ENCODE measurements at places on chromosomes 13 and 19.

DNA sequence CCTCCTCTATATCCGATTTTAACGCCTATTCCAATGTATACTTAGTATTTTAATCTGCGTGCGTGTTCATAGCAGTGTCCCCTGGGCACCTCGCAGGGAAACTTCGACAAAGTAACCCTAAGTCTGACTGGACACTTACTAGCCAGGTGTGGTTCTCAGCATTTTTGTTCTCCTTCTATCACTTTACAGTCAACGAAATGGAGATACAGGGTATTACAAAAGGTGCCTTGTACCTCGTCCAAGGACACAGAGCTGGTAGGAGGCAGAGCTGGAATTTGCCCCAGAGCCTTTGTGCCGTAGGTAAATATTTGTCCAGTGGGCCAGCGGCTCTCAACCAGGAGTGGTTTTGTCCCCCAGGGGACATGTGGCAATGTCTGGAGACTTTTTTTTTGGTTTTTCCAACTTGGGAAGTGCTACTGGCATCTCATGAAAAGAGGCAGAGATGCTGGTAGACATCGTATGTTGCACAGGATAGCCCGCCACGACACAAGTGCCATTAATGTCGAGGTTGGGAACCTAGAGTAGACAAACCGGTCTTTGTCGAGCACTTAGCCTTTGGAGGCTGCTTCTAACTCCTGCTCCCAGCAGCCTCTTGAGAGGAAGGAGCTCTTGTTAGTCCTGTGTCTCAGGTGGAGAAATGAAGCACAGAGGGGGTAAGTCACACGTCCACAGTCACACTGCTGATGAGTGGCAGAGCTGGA is 1.1 kb downstream of the ZNF444 start:
- DNase-seq: no peak

GRCh38 chr13:43026262-43026661 is 2.9 kb downstream of the DNAJC15 start:
- no peak for DNase-seq

- no peak for DNase-seq
Observed at GRCh38 chr19:11208561-11209471, 11.5 kb upstream of the KANK2 start.

DNA sequence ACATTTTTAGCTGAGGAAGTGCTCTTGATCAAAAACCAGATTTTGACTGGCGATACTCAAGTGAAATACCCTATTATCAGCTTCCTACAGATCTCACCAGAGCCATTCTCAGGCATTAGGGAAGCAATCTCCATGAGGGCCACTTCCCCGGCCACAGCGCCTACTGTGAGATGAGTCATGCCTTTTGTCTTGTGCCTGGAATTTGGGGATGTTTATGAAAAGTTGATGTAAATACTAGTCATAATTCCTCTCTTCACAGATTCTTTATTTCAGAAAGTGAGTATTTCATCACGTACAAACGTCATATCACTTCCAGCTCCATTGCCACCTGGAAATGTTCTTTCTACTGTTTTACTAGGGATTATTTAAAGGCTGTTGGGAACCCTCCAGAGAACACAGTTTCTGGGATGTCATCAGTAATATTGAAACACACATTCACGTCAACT is 25.3 kb upstream of the SLC46A3 start:
- DNase-seq: no peak

DNA sequence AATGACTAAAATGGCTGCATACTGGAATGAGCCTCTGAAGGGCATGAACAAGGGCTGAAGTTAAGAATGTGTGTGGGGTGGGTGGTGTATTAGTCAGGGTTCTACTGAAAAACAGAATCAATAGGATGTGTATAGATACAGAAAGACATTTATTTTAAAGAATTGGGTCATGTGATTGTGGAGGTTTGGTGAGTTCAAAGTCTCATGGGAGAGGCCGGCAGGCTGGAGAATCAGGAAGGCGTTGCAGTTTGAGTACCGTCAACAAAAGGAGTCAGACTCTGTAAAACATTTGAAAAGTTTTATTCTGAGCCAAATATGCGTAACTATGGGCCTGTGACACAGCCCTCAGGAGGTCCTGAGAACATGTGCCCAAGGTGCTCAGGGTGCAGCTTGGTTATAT is 24.5 kb upstream of the CYSLTR2 start:
- DNase-seq: no peak

DNA sequence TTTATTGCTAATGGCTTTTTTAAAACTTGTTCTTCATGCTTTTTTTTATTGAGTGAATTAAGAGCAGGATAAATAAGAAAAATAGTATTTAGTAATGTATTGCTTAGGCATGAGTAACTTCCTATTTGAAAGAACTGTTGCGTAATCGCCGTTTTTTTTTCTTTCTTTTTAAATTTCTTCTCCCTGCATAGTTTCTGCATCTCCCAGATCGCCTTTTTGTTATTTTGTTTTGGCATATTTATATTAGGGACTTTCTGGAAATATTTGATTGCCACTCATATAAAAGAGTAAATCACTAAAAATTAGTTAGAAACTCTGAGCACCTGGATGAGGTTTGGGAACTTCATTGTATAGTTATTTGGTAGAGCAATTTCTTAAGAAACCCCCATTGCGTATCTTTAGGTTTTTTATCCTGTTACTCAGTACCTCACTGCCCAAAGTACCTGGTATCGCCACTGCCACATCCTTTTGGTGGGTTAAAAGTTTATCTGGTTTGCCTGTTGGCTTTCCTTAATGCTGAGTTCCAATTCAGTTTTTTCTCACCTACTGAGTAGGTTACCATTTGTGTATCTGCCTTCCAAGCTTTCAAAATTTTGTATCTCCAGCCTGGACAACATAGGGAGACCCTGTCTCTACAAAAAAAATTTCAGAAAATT is 36.2 kb upstream of the LPAR6 start:
- no peak for DNase-seq

- no peak for DNase-seq
Observed at GRCh38 chr13:40348096-40348679, 318.3 kb downstream of the FOXO1 start.

DNA sequence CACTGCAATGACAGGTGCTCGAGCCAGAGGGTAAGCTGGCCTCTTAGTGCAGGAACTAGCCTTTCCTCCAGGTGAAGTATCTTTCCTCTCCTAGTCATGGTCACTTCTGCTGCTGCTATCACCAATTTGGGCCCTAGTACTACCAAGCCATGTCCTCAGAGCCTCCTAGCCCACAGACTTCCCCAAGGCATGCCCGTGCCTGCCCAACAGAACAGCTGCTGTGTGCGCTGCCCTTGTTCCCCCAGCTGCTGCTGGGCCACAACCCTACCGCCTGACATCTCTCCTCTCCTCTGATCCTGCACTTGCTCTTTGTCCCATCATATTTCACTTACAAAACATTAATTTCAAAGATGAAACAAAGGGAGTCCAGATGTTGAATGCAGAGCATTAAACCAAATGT is 168.5 kb upstream of the FREM2 start:
- no peak for DNase-seq

DNA sequence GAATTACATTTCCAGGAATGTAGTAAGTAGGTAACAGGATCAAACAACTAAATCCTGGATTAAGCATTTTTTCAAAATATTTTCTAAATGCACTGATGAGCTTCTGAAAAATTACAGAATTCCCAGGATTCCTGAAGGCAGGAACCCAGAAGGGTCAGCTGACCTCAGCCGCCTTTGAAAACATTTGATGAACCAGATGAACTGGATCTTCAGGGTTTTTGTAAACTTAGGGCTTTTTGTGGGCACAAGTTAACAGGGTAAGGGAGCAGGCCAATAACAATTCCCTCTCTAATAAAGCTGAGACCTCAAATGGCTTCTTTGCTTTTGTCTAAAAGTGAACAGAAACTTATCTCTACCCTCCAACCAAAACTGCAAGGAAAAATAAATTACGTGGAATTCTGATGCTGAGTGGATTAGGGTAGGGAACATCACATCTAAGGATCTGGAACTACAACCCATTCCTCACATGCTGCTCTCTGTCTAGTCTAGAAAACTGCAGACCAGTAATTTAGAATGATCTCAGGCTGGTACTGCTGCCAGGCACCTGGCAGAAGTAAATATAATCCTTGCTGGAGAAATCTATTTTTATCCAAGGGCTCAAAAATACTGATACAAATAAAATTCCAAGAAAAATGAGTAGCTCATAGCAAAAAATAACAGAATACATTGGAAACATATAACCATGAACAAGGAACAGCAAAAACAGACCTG is 48.2 kb upstream of the N4BP2L1 start:
- no peak for DNase-seq

DNA sequence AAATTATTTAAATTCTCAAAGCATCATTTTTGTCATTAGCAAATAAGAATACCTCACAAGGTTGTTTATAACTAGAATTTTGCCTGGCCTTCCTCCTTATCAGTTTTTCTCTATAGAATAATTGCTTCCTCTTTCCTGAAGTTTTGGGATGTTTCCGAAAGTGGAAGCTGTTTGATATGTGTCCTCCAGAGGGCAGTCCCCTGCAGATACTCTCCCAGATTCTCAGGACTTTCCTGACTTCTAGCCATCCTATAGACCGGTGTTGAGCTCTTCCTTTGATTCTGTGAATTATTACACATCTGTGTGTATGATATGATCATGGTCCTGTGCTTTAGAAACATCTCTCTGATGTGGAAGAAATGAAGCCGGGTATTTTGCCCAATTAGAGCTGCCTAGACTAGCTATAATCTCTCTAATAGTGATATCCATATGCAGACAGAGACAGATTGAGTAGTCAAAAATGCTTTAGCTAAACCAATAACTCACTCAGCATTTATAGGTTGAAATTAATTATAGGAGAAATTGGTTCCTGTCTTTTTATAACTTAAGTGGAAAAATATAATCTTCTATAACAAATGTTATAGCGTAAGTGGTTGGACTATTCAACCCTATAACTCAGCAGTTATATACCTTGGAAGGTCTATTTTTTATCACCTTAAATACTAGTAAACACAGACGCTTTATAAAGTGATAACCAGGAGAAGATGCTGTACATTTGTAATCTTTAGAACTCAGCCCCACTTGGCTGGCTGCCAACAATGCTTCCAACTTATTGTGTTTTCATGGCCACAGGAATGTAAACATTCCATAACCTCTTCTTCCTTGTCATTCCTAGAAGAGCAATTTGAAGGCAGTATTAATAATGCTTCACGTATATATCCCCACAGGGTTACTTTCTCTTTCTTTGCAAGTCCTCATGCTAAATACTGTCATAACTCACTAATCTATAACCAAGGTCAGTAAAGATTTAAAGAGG is 201.0 kb upstream of the RXFP2 start:
- no peak for DNase-seq

DNA sequence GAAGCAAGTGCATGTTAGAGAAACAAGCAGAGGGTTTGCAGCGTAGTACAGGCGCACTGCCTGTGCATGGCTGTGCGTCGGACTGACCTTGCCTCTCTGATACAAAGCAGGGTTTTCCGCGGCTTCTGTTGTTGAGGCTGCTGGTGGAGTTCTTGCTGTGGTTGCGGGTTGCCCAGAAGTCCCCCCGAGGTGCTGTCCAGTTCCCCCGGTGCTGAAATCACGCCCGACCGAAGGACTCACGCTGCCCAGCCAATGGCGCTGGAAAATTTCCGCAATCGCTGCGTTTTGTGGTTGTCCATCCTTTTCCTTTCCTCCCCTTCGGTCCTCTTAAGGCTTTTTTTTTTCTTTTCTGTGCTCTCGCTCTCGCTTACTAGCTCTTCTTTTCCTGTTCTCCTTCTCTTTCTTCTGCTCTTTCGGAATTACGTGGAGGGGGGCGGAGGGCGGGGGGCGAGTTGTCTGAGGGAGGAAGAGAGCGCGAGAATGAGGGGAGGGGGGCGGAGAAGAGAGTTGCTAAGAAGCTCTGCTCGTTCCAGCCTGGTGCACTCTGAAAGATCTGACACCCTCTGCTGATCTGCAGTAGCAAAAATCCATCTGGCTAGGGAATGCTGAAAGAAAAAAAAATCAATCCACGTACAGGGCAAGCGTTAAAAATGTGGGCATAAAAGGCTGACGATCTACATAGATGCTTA is at the start of gene SLITRK1:
Gene SLITRK1, minus strand, starts transcription at position 558 of the 689 bp plus-strand sequence. CDS start 967 bp downstream, outside the sequence.
- DNase-seq: no peak

GRCh38 chr19:2154587-2155075 is 3.3 kb upstream of the AP3D1 start:
- DNase-seq: no peak

DNA sequence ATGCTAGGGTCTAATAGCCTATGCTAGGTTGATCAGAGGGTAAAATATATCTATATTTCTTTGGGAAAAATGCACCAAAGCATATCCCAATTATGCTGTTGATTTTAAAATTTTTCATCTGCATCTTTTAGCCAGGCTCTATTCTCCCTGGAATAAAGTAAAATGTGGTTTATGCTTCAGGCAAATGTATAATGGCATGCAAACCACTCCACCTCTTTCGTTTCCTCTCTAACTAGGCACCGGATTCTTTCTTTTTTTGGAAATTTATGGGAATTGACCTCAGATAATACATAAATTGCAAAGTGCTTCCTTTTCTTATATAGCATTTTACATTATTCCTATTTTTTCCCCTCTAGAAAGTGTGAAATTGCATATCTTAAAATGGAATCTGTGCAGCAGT is 386.5 kb downstream of the OLFM4 start:
- no peak for DNase-seq

- DNase-seq: no peak
Observed at GRCh38 chr19:50167314-50167721, 4.2 kb upstream of the IZUMO2 start.

DNA sequence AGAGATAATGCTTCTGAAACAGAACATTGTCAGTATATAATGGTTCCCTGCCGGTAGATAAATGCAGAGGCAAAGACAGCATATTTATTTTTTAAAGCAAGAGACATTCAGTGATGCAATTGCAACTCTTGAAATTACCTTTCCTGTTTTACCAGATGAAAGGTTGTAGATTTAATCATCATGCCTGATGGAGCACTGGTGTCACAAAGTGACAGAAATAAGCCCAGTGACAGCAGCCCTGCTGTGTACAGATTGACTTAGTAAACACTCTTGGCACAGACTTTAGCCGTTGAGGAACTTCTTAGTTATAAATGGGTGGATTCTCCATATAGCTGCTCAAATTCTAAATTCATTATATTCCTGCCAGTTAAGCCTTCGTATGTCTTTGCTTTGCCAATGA is 172.5 kb downstream of the ITGBL1 start:
- no peak for DNase-seq

- DNase-seq: no peak
Observed at GRCh38 chr19:50717026-50717723, 2.4 kb downstream of the SHANK1 start.

GRCh38 chr19:7596211-7596937 is 711 bp downstream of the CAMSAP3 start:
- DNase-seq: no peak
